ENCODE measurements at places on chromosomes 12 and 14. TPM values are rescaled to one million over a fixed set of nuclear protein-coding genes. Genes with fewer than 3 reads are reported as not detected.

Gene SLCO1A2
- not detected for total RNA-seq

Gene DDIT3
- total RNA-seq, result 57.2 TPM

Gene B4GALNT3
- under 0.01 TPM for total RNA-seq

Gene IAPP
- not detected for total RNA-seq

Gene VDR
- total RNA-seq, result 17.0 TPM
